ENCODE measurements at places on chromosomes 1 and 21. TPM values are rescaled to one million over a fixed set of nuclear protein-coding genes. Genes with fewer than 3 reads are reported as not detected.

Gene LCE2A
- total RNA-seq: not detected

Gene CEP104
- 51.1 TPM for total RNA-seq

Gene HOOK1
- total RNA-seq: not detected

DNA sequence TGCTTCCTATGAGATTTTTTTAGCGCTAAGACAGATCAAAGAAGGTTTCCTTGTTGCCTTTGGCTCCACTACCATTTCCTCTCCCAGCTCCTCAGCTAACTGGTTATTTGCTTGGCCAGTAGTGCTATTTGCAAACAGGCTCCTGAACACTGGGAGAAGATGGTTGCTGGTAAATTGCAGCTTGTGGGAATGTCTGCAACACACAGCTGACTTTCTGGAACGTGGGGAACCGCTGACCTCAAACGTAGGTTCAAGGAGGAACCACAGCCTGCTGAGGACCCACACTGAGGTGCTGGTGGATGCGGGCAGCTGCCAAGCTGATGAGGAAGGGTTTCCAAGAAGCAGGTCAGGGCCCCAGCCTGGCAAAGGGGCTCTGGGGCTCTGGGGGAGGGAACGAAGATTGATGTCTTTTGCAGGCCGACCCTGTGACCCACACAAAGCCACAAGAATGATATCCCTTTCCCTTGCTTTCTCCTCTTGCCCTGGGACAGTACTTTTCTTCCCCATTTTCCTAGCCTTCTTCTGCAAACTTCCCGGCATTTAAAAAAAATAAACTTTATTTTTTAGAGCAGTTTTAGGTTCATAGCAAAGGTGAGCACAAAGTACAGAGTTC, 24.8 kb downstream of the GNG4 start:
- H3K27me3 ChIP-seq: no peaks in the 10 kb centered on the region
- peaks cover 10% of the 10 kb centered on the region for H3K4me1 ChIP-seq
- H3K27ac ChIP-seq: no peak overlapping the region
- DNase-seq: no peak
- H3K36me3 ChIP-seq: no peaks in the 10 kb centered on the region

DNA sequence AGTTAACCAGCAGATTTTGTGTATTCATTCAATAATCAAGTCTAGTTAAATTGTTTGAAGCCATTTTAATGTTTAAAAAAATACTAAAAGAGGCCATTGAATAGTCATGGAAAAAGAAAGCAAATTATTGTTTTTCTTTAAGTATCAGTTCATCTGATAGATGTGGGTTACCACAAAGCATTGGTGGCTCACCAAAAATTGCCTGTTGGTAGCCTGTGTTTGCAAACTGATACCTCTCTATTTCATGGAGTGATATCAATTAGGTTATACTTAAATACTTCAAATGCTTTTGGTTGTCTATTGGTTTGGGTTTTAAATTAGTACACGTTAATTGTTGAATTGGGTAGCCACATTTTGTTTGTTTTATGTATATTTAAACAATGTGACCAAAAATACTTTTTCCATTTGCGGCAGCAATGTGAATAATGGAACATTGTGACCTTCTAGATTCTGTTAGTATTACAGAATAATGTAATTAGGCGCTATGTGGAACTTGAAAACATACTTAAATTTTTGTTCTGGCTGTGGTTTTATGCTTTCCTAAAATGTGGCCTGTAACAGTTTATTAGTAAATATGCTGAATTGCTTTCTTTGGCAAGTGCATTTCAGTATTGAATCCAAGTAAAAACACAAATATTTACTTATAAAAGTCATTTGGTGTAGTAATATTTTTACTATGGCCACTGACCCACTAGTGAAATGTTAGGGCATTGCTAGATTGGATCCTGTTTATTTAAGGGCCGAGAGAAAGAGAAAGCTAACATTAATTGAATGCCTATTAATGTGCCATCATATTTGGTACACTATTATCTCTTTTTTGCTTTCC, 37.1 kb upstream of the NBL1 start:
- no peak overlapping the region for H3K4me3 ChIP-seq
- H3K27me3 ChIP-seq: no peaks in the 10 kb centered on the region
- no peak overlapping the region for H3K27ac ChIP-seq
- H3K36me3 ChIP-seq: peaks cover 10% of the 10 kb centered on the region
- peaks cover 9% of the 10 kb centered on the region for H3K4me1 ChIP-seq

GRCh38 chr21:45969921-45970673, 11.5 kb upstream of the COL6A1 start:
- H3K27me3 ChIP-seq: no peaks in the 10 kb centered on the region
- H3K36me3 ChIP-seq: no peaks in the 10 kb centered on the region
- H3K27ac ChIP-seq: no peak overlapping the region
- peaks cover 47% of the 10 kb centered on the region for H3K4me1 ChIP-seq
- H3K4me3 ChIP-seq: no peak overlapping the region

- H3K36me3 ChIP-seq: peaks cover 23% of the 10 kb centered on the region
- H3K27me3 ChIP-seq: no peaks in the 10 kb centered on the region
- H3K4me3 ChIP-seq: no peak overlapping the region
Measured at GRCh38 chr1:115679141-115679611, 37.4 kb downstream of the VANGL1 start.

DNA sequence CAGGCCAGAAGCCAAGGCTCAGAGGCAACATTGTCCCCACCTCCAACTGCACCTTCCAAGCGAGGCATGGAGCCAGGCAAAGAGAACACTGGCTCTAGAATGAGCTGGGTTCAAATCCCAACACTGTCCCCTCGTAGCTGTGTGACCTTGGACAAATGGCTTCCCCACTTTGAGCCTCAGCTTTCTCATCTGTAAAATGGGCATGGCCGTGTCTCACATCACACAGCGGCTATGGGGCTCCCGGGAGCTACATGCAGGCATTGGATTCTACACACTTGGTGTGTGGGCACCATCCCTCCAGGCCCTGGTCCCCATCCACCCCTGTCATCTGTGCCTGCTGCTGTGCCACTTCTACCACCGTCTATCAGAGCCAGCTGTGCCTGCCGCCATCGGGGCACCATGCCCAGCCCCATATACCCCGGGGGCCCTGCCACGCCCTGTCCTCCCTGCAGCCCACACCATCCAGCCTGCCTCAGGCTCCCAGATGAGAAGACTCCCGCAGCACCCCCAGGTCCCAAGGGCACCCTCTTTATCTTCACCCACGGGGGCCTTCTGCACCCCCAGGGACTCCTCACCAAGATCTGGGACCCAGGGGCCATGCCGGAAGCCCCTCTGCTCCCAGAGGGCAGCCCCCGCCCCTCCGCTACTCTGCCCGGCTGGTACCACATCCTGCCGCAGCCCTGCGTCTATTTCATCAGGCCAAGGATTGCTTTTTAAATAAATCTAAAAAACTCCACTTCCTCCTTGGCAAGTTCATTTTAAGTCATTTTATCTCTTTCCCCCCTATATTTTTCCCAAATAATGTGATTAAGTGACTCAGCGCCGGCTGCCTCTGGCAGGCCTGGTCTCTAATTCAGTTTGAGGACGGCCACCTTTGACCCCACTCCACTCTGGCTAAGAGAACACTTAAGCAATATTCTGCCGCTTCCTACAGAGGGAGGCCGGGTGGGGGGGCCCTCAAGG, 107.8 kb upstream of the TARDBP start:
- no peaks in the 10 kb centered on the region for H3K4me1 ChIP-seq
- H3K27me3 ChIP-seq: peaks cover 36% of the 10 kb centered on the region
- H3K27ac ChIP-seq: no peak overlapping the region

DNA sequence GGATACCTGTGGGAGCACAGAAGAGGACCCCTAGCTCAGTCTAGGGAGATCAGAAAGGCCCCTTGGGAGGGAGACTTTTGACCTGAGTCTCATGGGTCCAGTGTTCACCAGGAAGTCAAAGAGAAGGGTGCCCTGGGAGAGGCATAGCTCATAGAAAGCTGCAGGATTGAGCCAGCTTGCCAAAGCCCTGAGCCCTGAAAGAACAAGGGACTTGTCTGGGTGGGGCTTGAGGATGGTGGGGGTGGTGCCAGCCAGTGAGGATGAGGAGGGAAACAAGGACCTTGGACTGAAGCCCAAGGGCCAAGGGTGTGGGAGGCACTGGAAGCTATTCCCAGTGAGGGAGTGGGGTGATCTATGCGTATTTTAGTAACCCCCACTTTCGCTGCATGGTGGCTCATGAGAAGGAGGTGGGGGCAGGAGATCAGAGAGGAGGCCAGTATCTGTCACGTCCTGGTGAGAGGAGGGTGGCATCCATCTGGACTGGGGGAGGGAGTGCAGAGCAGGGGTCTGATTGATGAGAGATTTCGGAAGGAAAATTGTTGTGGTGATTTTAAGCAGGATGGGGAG, 28.4 kb downstream of the DMBX1 start:
- H3K27ac ChIP-seq: no peak overlapping the region
- peaks cover 41% of the 10 kb centered on the region for H3K4me1 ChIP-seq
- no peak for DNase-seq
- H3K27me3 ChIP-seq: no peaks in the 10 kb centered on the region
- H3K4me3 ChIP-seq: no peak overlapping the region

DNA sequence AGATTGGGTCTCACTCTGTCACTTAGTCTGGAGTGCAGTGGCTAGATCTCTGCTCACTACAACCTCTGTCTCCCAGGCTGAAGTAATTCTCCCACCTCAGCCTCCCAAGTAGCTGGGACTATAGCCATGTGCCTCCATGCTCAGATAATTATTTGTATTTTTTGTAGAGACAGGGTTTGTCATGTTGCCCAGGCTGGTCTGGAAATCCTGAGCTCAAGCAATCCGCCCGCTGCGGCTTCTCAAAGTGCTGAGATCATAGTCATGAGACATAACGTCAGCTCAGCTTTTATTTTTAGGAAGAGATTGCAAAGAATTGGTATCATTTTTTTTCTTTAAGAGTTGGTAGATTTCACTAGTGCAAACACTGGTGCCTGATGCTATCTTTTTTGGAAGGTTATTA, 244.9 kb downstream of the DSCAM start:
- DNase-seq: no peak
- H3K27ac ChIP-seq: no peak overlapping the region
- no peaks in the 10 kb centered on the region for H3K27me3 ChIP-seq
- H3K36me3 ChIP-seq: no peaks in the 10 kb centered on the region
- H3K4me3 ChIP-seq: no peak overlapping the region
- H3K4me1 ChIP-seq: no peaks in the 10 kb centered on the region

DNA sequence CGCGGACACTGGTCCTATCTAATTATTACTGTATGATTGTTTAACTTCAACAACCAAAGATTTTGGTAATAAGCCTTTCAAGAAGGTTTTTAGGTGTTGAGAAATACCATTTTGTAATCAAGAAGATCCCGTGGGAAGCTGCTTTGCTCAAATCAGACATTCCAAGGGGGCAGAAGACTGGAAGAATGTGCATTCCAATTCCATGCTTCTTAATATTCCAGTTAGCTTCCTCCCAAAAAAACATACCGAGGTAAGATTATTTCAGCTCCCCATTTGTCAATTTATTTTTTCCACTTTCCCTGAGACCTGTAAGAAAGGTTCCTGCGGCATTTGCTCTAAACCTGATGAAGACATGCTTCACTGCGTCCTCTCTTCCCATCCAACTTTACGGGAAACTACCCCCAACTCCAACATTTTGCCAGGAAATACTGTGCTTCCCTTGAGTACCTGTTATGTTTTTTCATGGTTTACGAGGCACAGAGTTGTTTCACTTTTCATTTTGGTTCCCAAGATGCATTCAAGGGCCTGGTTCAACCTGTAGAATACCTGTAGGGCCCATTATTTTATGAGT, 4.1 kb downstream of the CNN3 start:
- peak overlapping the region; percentile 22 for H3K27ac ChIP-seq
- no peak for DNase-seq
- peaks cover 84% of the 10 kb centered on the region for H3K36me3 ChIP-seq
- H3K4me1 ChIP-seq: peaks cover 62% of the 10 kb centered on the region

GRCh38 chr1:108747898-108748297, 1.4 kb downstream of the STXBP3 start:
- H3K27ac ChIP-seq: no peak overlapping the region
- no peak overlapping the region for H3K4me3 ChIP-seq

DNA sequence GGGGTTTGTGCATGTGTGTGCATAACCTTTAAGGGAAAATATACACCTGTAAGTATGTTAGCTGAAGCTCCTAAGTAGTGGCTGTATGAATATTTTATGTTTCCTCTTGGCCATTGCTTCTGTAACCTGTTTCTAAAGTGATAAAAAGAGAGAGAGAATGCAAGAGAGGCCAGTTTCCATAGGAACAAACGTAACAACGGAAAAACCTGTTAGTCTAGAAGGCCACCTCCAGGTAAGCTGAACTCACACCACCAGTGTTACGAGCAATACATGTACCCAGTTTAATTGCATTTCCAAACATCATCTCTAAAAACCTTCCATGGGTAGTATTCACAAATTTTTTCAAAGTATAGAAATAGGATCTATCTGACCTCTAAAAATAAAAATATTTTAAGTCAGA, 63.1 kb downstream of the PLPPR4 start:
- no peaks in the 10 kb centered on the region for H3K27me3 ChIP-seq
- H3K27ac ChIP-seq: no peak overlapping the region
- H3K36me3 ChIP-seq: no peaks in the 10 kb centered on the region

GRCh38 chr1:8651962-8652361, 165.5 kb downstream of the RERE start:
- peaks cover 9% of the 10 kb centered on the region for H3K36me3 ChIP-seq
- H3K27me3 ChIP-seq: no peaks in the 10 kb centered on the region
- H3K27ac ChIP-seq: peak overlapping the region; percentile 26
- H3K4me1 ChIP-seq: peaks cover 45% of the 10 kb centered on the region
- no peak for DNase-seq

DNA sequence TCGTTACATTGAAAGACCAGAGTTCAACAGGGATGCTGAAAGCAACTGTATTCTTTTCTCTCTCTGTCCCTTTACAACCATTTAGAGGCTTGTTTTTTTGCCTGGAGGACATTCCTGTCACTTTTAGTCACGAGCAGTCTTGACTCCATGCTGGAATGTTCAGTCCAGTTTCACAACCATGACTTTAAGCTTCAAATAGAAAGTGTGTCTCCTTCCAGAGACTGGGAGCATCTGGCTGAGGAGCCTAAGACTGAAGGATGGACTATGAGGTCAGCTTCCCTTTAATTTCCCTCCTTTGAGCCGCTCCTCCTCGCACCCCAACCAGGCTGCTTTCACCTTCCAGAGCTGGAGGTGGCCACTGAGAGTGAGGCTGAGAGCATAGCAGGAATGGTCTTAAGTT, 10.5 kb upstream of the RYR2 start:
- no peaks in the 10 kb centered on the region for H3K27me3 ChIP-seq
- no peak overlapping the region for H3K4me3 ChIP-seq
- no peak overlapping the region for H3K27ac ChIP-seq
- H3K36me3 ChIP-seq: no peaks in the 10 kb centered on the region
- H3K4me1 ChIP-seq: no peaks in the 10 kb centered on the region

Measured in SJSA1 (cell line).